ENCODE measurements at places on chromosomes 7 and 10.

GRCh38 chr7:135942614-135943013, 34.5 kb downstream of the MTPN start:
- no peak for DNase-seq

GRCh38 chr7:49812534-49812933, 39.1 kb downstream of the VWC2 start:
- no peak for DNase-seq

DNA sequence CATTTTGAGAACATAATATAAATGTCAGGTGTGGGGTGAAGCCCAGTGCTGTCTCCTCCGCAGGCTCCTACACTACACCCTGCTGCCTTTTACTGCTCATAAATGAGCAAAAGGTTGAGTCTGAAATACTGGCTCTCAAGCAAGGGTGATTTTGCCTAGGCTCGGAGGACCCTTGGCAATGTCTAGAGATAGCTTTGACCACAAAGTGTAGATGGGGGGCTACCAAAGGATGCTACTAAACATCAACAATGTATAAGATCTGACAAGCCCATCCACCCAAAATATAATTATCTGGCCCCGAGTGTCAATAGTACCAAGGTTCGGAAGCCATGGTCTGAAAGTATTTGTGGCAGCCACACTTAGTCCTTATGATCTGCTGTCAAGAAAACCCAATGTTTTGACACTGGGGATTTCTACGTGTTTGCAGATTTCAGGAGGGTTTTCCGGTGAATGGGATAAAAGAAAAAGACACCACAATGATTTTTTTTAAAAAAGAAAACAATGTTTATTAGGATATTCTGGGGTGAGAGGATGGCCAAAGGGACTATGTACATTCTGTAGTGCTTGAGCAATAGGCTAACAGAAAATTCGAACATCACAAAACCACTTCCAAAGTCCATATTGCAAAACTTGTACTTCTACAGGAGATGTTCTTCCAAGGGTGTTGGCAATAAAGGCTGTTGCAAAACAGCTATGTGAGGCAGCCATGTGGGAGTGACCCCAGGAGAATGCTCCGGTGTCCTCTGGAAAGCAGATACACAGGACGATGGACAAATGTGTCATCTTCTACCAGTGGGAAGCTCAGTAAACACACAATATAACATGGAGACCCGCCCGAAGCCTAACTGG, 216.3 kb downstream of the GFRA1 start:
- DNase-seq: no peak

DNA sequence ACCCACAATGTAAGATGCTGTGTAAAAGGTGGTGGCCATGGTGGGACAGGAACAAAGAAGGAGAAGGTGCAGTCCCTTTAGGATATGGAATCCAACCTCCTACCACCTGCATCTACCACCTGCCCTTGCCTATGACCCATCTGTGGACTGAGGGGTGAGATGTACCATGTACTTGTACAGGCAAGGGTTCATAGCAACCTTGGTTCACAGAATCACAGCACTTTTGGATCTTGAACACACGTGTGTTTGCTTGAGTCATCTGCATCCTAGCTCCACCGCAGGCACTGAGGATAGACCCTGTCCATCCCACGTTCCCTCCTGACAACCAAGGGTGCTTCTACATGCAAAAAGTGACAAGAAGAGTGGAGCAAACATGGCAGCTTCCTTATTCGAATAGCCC, 162.3 kb downstream of the GFRA1 start:
- no peak for DNase-seq

DNA sequence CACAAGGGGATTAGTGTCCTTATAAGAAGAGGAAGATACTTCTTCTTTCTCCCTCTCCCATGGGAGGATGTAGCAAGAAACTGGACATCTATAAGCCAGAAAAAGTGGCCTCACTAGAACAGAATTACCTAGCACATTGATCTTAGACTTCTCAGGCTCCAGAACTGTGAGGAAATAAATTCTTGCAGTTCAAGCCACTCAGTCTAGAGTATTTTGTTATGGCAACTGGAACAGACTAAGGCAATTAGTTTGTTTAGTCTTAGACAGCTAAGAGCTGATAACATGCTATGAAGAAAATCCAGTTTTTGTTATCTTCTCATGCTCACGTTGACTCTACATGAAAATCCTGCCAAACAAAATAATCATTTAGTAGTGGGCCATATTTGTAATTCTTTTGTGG, 627.6 kb upstream of the PHF14 start:
- DNase-seq: no peak

DNA sequence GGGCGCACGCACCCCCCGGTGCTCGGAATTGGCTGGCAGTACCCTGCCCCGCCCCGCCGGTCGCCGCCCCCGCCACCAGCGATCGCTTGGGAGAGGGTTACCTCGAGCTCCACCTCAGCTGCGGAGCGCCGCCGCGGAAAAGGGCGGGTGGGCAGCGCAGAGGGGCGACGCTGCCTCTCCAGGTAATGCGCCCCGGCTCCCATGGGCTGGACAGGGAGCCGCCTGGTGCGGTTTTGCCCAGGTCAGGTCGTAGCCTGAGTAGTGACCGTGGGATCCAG, 1.3 kb downstream of the PFKFB3 start:
- no peak for DNase-seq

- no peak for DNase-seq
These were observed 233.3 kb upstream of the PTPRZ1 start for GRCh38 chr7:121639705-121640104.

DNA sequence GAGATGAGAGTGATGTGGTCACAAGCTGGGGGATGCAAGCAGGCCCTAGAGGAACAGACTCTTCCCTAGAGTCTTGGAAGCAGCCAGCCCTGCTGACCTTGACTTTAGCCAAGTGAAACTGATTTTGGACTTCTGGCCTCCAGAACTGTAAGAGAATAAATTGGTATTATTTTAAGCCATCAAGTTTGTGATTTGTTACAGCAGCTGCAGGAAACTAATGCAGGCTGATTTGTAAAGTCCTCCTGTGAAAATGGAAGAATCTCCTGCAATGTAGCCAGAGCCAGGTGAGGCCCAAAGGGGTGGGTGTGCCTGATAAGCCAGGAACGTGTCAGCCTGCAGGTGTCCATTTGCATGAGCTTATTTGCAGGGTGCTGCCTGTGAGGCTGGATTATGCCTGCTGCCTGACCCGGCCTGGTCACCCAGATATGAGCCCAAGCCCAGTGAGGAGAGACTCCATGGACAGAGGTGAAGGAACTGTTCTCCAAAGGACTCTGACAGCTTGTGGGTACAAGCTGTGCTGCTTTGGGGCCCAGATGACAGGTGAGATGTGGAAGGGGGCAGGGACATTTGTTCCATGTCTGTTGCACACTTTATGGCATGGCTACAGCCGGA, 24.6 kb upstream of the PLEKHA1 start:
- no peak for DNase-seq

- no peak for DNase-seq
These were observed 233.0 kb downstream of the DNAJB9 start for GRCh38 chr7:108802650-108803049.

DNA sequence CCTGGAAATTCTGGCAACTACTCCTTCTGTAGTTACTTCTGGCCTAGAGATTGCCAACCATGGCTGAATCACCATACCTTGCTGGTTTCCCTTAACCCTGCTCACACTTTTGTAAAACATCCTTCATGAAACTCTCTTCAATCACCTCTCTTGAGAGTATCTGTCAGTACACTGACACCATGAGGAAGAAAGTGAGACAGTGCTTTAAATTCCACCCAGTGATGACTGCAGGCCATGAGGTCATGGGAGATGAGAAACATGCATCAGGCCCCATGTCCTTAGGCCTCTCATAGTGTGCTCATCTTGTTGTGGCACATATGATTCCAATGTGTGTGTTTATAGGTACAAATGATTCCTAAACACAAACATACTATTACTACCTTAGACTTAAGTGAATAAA, 24.6 kb upstream of the NAMPT start:
- DNase-seq: no peak

DNA sequence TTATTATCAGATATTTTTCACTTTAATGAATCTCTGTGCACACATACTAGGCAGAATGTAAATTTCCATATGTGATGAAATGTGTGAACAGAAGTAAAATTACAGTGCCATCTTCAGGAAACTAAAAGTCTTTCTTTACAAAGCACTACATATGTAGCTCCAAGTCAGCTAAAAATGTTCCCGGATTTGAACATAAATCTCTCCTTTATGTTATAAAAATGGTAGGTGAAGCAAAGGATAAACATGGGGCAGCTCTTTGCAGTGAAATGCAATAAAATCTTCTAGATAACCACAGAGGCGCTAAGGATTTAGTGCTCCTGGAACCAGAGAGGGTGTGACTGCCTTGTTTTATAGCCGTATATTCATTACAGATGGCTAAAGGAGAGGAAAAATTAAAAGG, 104.9 kb upstream of the C7orf33 start:
- no peak for DNase-seq

- DNase-seq: no peak
These were observed 5.2 kb downstream of the PAX2 start for GRCh38 chr10:100750291-100751210.

DNA sequence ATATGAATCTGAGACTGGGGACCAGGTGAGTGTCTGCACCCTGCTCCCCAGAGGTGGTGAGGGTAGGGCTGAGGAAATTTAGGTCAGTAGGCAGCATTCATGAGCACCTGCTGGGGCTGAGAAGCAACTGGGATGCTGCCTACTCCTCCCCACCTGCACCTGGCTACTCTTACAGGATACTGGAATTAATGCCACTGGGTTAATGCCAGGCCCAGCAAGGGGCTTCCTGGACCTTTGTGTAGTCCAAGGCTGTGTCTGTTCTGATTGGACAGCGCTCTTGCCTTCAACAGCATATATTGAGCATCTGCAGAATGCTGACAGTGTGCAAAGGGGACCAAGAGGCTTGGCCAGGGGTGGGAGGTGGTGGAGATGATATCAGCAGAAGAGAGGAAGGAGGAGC, 32.1 kb downstream of the ADCYAP1R1 start:
- no peak for DNase-seq

GRCh38 chr7:139061416-139061815, 25.6 kb upstream of the ZC3HAV1L start:
- no peak for DNase-seq

GRCh38 chr7:28685644-28686417, 272.3 kb downstream of the TRIL start:
- DNase-seq: no peak

DNA sequence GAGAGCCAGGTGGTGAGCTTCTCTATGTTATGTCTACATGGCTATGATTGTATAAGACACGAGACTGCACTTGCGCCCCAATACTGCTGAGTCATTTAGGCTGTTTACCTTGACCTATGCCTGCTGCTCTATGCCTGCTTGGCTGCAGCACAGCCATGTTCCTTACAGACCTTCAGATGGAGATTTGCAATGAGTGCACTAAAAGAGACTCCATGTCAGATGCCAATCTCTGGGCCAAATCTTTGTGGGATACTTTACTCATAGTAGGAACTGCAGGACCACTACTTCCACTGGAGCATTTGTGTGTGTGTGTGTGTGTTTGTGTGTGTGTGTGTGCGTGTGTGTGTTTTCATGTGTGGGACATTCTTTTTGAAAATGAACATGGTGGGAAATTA, 50.0 kb upstream of the KMT2E start:
- DNase-seq: no peak

DNA sequence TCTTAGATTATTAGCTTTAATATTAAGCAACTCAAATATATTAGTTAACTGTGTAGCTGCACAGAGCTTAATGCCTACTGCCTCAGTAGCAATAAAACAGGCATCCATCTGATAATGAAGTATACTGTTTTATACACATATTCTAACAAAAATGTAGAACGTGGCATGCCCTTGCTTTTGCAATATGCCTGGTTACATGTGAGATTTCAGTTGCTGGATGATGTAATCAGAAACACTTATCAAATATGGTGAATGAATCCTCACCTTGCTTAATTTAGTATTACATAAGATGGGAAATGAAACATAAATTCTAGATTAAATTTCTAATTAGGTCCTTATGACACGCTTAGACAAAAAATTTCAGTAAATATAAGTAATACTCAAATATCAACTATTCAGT, 8.0 kb downstream of the DNAJC1 start:
- DNase-seq: no peak

- no peak for DNase-seq
These were observed 248.5 kb downstream of the BUB3 start for GRCh38 chr10:123402656-123403055.

- no peak for DNase-seq
These were observed 293.3 kb upstream of the SHH start for GRCh38 chr7:156105337-156106106.

GRCh38 chr7:46859963-46860475, 721.9 kb downstream of the TNS3 start:
- no peak for DNase-seq

DNA sequence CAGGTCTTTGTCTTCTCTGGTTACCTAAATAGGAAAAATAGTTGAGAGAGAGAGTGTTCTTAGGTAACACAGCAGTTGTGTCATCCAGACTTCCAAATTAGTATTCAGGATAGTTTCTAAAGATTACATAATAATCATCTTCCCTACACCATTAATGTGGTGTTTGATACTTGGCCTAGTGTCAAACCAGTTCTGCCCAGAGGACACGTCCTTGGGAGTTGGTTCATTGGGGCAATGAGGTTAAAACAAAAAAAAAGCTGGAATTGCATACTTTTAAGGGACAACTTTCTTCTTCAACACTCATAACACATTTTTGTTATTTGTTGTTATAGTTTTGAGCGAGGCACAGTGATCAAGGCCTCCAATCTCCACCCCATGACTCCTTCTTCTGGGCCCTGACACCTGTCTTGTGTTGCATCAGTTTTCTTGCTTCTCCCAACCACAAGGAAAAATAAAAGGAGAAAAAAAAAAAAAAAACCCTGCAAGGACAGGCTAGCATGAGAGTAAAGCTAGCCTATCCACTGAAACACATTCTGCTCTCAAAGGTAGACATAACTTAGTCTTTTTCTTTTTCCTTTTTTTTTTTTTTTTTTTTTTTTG, 28.8 kb downstream of the STN1 start:
- no peak for DNase-seq

- DNase-seq: no peak
These were observed 240.6 kb downstream of the VTI1A start for GRCh38 chr10:112687647-112688046.

GRCh38 chr7:25216837-25217236, 11.4 kb downstream of the NPVF start:
- DNase-seq: no peak

GRCh38 chr7:90648107-90648506, 52.0 kb downstream of the CDK14 start:
- DNase-seq: no peak

DNA sequence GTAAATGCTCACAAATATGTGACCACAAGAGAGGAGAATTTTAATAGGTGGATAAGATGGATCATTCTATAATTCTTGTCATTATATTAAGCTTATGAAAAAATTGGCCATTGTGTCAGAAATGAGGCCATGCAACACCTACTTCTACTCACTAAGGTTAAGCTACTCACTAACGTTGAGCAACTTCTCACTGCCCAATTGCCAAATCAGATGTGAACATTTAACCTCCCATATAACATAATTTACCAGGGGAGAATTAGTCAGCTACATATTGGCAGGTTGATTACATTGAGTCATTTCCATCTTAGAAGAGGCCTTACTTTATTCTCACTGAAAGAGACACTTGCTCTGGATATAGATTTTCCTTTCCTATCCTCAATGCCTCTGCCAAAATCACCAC, 211.2 kb upstream of the DGKB start:
- DNase-seq: no peak
